ENCODE measurements at places on chromosomes 1 and 21.

DNA sequence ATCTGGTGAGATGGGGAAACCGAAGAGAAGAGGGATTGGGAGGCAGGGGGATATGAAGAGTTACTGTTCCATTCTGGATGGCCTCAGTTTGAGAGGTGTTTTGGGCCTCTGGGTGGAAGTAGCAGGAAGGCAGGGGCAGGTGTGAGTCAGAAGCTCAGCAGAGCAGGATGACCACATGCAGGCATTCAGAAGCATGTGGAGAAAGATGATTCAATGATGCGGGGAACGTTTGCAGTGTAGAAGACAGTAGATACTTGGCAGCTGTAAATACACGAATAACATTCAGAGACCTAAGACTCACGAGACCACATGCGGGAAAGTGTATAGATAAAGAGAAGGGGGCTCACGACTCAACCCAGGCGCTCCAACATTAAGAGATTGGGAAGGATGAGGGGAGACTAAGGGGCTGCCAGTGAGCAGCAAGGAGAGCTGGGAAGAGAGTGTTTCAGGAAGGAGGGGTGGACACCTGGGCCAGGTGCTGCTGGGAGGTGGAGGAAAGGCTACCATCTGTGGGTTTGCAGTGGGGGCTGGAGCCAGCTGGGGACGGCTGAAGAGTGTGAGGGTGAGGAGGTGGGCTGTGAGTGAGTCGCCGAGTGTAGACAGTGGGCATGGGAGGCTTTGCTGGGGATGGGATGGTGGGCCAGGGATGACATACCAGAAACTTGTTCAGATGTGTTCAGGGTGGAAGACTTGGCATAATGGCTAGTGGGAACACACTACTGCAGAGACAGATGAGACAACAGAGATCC is 5.8 kb upstream of the EPS8L3 start:
- peak; percentile 75 for DNase-seq

DNA sequence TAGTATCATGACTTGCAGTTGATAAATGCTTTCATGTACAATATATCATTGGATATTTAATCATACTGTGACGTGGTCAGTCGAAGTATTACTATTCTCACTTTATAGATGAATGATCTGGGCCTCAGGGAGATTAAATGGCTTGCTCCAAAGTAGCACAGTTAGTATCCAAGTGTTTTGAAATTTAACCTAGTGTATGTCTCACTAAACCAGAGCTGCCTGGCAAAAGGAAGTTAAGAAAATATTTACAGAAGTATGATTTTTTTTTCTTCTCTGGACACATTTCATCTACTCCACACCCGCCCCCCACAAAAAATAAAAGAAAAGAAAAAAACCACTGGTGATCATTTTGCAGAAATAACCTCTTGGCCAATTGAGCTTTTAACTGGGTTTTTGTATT is 71.9 kb upstream of the CXADR start:
- DNase-seq: no peak

- no peak for DNase-seq
Observed at GRCh38 chr1:152013664-152014237, 20.1 kb upstream of the S100A10 start.

- no peak for DNase-seq
Observed at GRCh38 chr1:53987880-53988279, 30.1 kb downstream of the LDLRAD1 start.

- DNase-seq: no peak
Observed at GRCh38 chr1:247334378-247335133, 2.9 kb upstream of the ZNF496 start.

DNA sequence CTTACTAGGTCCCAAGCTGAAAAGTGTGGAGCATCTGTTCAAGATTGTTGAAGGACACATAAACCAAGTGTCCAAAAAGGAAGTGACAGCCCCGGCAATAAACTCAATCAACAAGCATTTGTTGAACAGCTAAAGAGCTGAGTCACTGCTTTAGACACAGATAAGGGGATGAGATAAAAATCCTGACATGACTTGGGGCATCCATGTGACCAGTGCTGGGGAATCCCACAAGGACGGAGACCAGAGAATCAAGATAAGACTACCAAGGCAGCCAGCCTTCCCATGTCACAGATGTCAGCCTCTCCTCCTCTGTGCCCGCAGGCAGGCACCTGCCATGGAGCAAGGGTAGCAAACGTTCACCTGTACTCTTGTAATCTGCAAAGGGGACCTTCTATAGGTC is 118.6 kb upstream of the KAZN start:
- DNase-seq: peak; percentile 35

DNA sequence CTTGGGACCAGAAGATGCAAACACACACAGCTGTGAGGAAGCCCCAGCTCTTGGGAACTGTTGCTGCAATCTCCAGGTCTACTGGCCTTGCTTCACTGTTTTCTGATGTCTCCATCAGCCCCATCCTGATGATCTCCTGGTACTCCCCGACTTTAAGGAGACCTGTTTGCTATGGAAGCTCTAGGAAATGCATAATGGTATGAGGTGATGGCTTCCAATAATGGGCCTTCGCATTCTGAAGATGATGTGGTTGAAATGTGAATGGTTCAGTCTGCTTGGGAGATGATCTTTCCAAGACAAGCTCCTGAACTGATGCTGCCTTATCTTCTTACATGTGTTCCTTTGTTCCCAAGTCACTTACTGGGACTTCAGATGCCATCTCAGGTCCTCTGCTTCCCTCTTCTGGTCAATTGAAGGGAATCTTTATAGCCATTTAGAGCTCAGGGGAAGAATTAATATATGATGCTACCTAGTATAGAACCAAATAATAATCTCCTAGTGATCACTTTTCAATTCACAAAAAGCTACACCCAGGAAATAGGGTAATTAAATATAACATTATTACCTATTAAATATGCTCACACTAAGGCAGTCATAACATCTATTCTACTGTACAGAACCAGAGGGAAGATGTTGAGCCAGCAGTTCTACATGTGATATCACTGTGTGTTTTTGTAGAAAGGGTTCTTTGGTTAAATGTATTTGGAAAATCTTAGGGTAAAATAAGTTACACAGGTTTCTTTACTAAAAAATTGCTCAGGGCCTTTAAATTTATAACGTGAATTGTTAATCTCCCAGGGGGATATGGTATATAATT is 73.9 kb upstream of the VTCN1 start:
- peak; percentile 59 for DNase-seq

- no peak for DNase-seq
Observed at GRCh38 chr1:222124602-222125001, 382.7 kb upstream of the DUSP10 start.

GRCh38 chr21:36725793-36726386 is 27.0 kb downstream of the SIM2 start:
- no peak for DNase-seq

- no peak for DNase-seq
Observed at GRCh38 chr21:42459082-42459460, 37.0 kb downstream of the RSPH1 start.

DNA sequence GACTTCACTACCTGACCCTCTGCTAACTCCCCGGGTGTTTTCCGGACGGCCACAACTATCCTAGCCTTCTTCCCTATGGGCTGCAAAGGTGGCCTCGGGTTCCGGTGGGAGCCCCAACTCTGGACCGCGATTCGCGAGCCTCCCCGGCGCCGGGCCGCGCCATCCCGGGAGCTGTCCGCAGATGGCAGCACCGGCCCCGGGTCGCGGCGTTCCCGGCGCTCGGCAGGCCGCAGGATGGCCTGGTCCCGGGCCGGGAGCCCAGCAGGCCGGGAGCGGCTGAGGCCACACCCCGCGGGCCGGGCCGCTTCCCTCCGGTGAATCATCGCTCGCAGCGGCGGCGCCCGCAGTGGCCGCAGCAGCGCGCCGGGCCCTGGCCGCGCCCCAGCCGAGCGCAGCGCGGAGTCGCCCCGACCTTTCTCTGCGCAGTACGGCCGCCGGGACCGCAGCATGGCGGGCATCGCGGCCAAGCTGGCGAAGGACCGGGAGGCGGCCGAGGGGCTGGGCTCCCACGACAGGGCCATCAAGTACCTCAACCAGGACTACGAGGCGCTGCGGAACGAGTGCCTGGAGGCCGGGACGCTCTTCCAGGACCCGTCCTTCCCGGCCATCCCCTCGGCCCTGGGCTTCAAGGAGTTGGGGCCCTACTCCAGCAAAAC is at the start of gene CAPN2:
TSS of gene CAPN2 (plus strand) at position 346 of the 656 bp plus-strand sequence. CDS start at position 448, 102 bp downstream.
- DNase-seq: peak; percentile 86

DNA sequence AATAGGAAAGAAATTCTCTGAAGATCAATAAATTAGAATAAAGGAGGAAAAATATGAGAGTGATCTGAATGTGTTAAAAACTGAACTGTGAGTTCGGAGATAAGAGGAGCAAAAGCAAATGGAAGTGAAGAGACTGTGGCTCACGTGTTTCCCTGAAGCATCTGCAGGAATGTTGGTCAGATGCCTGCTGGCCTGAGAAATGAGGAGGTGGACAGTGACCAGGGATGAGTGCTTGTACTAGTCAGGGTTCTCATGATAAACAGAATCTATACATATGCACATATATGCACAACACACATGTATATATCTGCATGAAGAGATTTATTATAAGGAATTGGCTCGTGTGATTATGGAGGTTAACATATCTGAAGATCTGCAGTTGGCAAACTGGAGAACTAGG is 103.4 kb upstream of the TIAM1 start:
- peak; percentile 28 for DNase-seq

- no peak for DNase-seq
Observed at GRCh38 chr1:7010534-7011200, 225.4 kb downstream of the CAMTA1 start.

DNA sequence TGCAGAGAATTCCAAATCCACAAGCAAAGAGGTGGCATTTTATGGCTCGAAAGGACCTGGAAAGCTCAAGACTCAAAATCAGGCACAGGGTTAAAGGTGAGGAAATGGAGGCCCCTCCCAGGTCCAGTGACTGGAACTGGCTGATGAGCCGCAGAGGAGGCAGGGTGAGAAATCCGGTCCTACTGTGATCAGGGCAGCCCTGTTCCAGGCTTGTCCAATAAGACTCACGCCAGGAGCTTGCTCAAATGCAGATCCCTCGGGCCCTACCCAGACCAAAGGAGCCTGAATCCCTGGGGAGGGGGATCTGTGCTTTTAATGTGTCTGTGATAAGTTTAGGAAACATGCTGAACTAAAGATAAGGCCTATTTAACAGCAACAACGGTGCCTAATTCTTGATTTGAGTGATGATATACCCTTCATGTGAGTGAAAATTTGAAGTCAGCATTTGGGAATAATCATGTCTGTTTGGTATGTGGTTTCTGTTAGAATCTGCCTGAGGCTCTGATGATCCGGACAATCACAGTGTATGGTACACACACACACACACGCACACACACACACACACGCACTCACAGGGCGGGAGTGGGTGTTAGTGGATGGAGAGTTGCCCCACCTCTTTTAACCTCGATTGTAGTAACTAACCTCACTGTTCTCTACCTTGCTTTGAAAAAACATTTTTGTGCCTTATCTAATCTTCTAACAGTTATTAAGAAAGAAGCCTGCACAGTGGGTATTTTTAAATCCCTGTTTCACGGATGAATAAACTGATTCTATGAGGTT is 54.1 kb upstream of the LYST start:
- peak; percentile 53 for DNase-seq

GRCh38 chr21:36663033-36663855 is 35.7 kb upstream of the SIM2 start:
- DNase-seq: peak; percentile 52

DNA sequence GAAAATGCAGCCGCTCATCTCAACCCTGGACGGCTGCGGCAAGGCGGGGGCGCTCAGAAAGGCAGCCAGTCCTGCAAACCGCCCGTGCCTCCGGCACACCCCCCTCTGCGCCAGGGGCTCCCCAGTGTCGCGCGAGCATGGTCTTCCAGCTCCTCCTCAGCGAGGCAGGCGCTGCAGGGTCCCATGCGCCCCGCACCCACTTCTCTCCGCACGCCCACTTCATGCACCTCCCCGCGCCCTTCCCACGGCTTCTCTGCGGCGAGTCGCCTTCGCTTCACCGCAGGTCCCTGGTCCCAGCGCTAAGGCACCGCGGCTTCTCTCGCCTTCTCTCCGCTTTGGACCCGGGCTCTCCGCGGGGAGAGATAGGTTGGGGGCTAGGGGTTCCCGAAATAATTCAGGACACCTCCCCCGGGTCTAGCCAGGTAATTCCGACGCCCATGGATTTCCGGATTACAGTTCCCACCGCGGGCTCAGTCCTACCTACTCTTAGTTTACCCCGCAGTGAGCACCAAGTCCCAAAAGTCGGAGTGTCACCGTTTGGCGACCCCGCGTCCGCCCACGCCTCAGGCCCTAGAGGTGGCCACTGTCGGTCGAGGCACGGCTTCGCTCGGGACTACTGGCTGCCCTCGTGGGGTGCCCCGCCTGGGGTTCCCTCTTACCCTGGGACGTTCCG is 67.5 kb downstream of the SYT2 start:
- DNase-seq: no peak

GRCh38 chr1:18721041-18721440 is 90.4 kb downstream of the PAX7 start:
- DNase-seq: no peak

GRCh38 chr1:244254467-244254866 is 197.2 kb downstream of the ADSS2 start:
- DNase-seq: no peak

- no peak for DNase-seq
Observed at GRCh38 chr1:94827434-94827833, 7.3 kb downstream of the SLC44A3 start.

GRCh38 chr1:156001662-156002171 is 19.0 kb downstream of the SSR2 start:
- peak; percentile 78 for DNase-seq

DNA sequence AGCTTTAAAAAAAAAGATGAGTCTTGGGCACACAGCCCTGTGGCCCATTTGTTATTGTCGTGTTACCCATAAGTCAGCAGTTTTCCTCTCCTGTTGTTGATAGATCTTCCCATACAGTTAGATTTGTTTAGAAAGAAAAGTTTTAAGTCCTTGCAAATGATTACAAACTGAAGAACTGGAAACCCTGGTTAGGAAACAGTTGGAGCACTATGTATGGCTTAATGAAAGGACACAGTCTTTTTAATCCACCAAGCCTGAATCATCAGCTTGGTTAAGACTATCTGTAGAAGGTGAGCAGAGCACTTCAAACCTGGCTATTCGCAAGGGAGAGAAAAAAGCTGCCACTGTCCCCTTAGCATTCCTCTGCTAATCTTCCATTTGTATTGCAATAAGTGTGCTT is 241.0 kb downstream of the DISC1 start:
- DNase-seq: no peak

- no peak for DNase-seq
Observed at GRCh38 chr1:27438621-27439061, 46.2 kb downstream of the GPR3 start.

GRCh38 chr1:31658721-31659120 is 14.0 kb upstream of the PEF1 start:
- DNase-seq: peak; percentile 61

- DNase-seq: peak; percentile 36
Observed at GRCh38 chr1:20551945-20552727, at the start of gene FAM43B. Gene FAM43B (plus strand): TSS chr1:20552573. CDS start chr1:20552974, 401 bp downstream.

- DNase-seq: no peak
Observed at GRCh38 chr1:28296401-28297261, 32.2 kb upstream of the MED18 start.

DNA sequence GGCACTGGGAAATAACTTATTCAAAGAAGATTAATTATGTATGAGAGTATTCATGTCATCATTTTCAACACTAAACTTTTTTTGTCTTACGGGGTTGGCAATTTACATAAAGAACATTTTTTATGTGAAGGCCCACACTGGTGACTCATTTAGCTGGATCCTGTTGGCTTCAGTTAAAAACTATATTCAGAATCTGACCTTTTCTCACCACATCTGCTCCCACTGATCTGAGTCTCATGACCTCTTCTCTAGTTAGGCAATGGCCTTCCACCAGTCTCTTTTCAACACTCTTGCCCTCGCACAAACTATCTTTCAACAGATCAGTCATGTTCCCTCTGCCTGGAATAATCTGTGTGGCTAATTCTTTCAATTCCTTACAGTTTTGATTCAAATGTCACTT is 53.4 kb downstream of the TMPRSS15 start:
- peak; percentile 76 for DNase-seq

- DNase-seq: peak; percentile 21
Observed at GRCh38 chr1:151841141-151841540, 1.5 kb upstream of the C2CD4D start.
